ENCODE measurements at places on chromosomes 16 and 17.

GRCh38 chr17:58314706-58315015, 13.9 kb downstream of the TSPOAP1 start:
- DNase-seq, result no peak

GRCh38 chr16:49158029-49158642, 123.5 kb downstream of the CBLN1 start:
- DNase-seq, result no peak

GRCh38 chr16:87584271-87584670, 18.0 kb upstream of the JPH3 start:
- no peak for DNase-seq

- no peak for DNase-seq
These were observed 6.5 kb upstream of the CTCF start for GRCh38 chr16:67555795-67556212.

GRCh38 chr16:11535494-11535893, 51.2 kb downstream of the LITAF start:
- DNase-seq, result no peak

DNA sequence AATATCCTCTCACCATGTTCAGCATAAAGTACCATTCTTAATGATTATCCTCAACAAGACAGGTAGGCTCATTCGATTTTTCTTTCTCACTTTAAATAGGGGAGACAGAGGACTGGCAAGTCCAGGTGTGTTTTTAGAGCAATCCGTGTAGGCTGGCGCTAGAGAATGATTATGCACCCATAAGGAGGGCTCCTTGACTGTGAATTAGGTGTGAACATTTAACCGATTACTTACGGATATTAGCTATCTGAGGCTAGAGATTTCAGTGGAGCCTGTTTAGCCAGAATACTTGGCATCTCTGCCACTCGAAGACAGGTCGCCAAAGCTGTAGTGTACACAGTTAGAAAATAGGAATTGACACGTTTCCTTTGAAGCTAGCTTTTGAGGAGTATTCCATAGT, 1.9 kb downstream of the SEC14L1 start:
- DNase-seq, result no peak

DNA sequence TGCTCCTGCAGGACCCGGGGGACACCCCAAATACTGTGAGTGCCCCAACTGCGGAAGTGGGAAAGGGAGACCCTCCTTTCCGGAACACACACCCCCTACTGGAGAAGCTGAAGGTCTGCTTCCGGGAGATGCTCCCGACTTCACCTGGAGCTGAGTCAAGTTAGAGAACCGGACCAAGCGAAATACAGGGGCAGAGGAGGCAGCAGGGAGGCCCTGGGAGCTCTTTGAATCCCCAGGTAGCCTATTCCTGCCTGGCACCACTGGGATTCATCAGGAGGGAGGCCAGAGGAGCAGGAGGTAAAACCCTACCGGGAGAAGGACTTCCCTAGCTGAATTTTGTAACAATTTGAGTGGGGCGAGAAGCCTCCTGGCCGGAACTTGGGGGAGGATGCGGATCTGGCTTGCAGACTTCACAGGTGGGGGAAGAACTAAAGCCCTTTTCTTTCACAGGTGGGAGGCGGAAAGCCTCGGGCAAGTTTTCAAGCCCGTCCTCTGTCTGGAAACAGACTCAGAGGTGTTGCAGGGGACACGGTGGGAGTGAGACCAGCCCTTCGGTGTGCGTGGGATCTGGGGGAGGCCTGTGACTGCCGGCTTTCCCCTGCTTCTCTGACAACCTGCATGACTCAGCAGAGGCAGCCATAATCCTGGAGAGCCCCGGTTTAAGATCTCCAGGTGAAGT, 22.4 kb upstream of the TEKT1 start:
- no peak for DNase-seq

GRCh38 chr17:6233856-6234255, 163.7 kb downstream of the WSCD1 start:
- DNase-seq, result no peak

DNA sequence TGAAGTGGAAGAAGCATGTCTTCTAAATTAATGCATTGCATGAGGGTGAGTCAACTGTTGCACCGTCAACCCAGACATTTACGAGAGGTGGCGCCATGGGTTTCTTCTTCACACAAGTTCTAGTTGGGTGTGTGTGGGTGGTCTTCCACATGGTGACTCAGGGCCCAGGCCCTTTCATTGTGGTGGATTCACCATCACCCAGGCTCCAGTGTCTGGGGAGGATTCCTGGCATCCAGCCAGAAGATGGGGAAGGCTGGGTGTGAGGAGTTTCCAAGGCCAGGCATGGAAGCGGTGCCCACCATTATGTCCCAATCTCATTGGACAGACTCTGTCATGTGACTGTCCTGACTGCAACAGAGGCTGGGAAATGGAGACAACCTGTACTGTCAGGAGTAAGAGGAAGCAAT, 21.4 kb upstream of the JPH3 start:
- DNase-seq, result no peak

GRCh38 chr16:55499951-55500529, 8.8 kb upstream of the LPCAT2 start:
- peak; percentile 99 for DNase-seq

- no peak for DNase-seq
These were observed 1.8 kb upstream of the MT2A start for GRCh38 chr16:56606476-56607108.

GRCh38 chr17:79811868-79812352, 15.0 kb upstream of the CBX8 start:
- no peak for DNase-seq

All from AG04449 (cell line).